ENCODE measurements at places on chromosomes 16 and 17.

DNA sequence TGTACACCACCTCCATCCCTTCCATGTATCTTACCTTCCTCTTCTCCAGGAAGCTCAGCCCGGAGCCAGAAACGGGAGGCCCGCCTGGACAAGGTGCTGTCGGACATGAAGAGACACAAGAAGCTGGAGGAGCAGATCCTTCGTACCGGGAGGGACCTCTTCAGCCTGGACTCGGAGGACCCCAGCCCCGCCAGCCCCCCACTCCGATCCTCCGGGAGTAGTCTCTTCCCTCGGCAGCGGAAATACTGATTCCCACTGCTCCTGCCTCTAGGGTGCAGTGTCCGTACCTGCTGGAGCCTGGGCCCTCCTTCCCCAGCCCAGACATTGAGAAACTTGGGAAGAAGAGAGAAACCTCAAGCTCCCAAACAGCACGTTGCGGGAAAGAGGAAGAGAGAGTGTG, 756 bp upstream of the MVP start:
- DNase-seq, result no peak

DNA sequence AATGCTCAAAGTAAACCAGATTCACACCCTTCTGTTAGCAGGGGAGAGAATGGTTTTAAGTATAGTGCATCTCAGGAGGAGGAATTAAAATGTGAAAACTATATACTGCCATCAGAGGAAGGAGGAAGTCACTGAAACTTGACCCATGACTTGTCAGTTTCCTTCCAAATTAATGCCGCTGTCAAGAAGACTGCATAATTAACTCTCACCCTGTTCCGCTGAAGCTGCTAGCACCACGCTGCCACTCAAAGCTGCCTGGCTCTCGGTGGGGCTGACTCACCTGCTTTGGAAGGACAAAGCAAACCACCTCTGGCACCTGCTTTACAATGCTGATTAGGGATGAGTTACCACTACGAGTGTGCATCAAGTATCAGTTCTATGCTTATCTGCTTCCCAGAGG, 37.8 kb upstream of the ULK2 start:
- no peak for DNase-seq

GRCh38 chr16:31196324-31197088, 6.1 kb downstream of the PYCARD start:
- DNase-seq, result no peak

GRCh38 chr17:58112970-58113631, 29.9 kb downstream of the DYNLL2 start:
- peak; percentile 69 for DNase-seq

GRCh38 chr16:73020409-73020884, 27.5 kb downstream of the ZFHX3 start:
- no peak for DNase-seq

DNA sequence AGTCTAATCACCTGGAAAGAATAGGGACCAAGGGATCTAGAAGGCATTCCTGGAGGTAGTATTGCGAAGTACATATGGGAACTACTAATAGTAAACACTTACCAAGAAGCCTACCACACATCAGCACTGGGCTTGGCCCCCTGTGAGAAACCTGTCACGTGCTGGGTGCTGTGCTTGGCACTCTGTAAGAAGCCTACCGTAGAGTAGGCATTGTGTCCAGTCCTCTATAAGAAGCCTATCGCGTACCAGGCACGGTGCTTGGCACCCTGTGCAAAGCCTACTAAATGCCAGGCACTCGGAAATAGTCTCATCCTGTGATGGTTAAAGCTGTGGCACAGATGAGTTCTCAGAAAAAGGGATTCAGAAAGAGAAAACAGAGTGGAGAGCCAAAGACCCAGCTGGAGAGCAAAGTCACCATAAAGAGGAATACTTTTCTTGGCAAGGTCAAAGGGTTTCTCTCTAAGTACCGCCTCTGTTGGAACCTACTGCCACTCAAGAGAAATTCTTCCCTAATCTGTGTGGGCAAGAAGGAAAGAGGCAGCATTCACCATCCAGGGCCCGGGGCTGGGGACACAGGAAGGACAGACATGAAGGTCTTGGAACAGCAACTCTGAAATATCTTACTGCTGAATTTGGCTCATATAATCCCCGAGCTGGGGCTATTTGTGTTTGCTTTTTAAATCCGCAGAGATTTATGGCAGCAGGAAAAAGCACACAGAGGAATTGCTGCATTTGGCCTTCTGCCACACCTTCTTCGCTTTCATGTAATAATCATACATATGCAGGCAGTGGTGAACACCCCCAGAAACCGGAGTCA, 81.8 kb downstream of the VAT1L start:
- DNase-seq, result no peak

DNA sequence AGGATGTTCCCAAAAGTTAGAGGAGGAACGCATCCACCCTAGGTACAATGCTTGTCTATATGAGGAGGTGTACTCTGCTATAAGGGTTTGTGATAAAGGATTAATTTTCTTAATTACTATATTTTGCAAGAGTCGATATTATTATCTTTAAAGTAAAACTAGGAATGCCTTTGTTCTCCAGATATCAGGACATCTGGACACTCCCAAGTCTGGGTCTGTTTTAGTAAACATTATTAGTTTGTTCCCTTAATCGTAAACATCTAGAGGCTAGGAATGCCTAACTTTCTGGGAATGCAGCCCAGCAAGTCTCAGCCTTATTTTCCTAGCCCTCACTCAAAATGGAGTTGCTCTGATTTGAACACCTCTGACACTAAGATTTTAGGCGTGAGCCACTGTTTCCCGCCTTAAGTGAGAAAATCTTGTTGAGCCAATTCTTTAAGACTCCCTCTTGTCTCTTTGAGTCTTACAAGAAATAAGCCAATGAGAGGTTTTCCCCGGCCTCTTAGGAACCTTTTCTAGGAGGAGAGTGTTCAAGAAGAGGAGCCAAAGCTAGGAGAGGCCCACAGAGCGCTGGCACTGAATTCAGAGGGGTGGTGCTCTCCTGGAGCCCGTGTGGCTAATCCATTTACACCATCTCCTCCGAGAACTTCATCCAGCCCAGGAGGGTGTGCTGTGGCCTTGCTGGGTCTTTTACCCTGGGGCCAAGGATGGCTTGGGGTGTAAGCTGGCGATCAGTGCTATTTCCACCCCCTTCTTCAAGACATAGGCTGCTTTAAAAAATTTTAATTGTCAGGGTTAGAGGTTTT, 40.9 kb downstream of the SMARCE1 start:
- no peak for DNase-seq

DNA sequence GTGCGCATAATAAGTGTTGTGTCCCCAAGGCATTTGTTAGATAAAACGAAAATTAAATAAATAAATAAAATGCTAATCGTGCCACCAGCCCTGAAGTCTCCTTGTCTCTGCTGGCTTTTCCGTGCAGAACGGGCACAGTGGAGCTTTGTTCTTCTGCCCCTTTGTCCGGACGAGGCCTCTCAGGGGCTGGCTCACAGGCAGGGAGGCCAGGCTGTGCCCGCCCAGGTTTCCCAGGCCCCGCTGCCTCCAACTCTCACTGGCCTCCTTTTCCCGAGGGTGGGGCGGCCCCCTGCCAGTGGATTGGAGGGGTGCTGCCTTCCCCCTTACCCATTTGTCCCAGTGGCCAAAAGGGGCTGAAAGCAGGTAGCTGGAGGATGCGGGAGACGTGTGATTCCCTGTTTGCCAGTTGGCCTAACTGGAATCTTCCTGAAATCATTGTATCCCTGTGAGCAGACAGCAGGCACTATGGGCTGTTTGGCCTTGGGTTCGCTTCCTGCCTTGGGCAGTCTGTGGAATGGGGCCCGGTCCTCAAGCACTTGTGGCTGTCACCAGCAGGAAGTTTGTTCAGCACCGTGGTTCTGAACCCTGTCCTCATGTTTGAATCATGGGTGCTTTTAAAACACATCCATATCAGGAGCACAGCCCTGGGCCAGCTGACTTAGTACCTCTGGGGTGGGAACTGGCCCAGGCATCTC, 64.4 kb downstream of the KSR1 start:
- no peak for DNase-seq

GRCh38 chr16:72644911-72645310, 403.0 kb downstream of the ZFHX3 start:
- no peak for DNase-seq

- no peak for DNase-seq
These were observed 1.2 kb downstream of the SCPEP1 start for GRCh38 chr17:56979091-56979480.

GRCh38 chr16:85227946-85228862, 115.9 kb upstream of the CIBAR2 start:
- DNase-seq, result no peak

DNA sequence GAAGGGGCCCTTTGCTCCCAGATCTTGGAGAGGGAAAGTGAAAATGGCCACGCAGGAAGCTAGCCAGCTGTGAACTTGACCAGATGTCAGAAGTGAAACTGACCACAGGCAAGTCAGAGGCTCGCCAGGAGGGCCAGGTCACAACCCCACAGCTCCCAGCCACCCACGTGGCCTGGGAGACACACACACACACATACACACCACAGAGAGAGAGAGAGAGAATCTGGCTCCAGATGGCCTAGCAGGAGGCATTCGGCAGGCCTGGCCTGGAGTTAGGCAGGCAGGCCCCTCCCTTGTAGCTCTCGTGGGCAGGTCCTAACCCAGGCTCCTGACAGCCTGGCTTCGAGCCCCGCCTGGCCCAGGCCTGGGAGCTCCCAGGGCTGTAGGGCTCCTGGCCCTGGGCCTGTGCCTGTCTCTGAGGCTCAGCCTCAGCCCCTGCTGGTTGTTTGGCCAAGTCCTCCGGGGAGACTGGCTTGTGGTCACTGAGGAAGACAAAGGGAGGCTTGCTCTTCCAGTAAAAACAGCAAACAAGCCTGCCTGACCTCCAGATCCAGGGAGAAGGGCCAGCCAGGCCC, 20.2 kb downstream of the NGFR start:
- DNase-seq, result no peak

GRCh38 chr16:28166394-28167208, 45.2 kb downstream of the XPO6 start:
- DNase-seq, result no peak

- no peak for DNase-seq
These were observed 3.3 kb downstream of the GRN start for GRCh38 chr17:44348234-44348987.

DNA sequence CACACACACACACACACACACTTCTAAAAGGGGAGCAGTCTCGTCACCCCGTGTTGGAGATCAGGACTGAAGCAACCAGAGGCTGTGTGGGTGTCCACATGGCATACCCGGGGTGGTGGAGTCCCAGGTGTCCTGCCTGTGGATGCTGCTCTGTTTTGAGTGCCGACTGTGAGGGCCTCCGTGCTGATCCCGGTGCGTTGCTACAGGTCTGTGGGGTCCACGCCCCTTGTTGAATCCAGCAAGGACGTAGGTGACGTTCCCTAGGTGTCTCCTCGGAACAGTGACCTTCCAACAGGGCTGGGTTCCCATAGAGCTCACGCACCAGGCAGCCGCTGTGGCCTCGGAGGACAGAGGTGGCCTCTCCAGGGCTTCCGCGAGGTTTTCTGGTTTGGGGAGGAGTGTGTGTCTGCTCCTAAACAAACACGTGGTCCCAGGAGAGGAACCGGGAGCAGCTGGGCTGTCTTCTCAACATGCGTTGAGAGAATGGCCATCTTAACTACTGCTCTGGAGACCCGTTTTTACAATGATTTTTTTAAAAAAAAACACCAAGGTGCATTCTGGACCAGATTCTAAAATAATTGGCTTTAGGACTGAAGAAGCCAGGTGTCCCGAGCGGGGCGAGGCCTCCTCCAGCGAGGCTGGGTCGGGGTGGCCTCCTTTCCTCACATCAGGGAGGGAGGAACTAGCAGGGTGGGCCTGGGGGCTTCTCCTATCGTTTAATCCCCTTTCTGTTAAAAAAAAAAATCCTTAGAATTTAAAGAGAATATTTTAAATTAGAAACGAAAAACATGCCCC, 100.6 kb upstream of the ZNF750 start:
- DNase-seq, result no peak

DNA sequence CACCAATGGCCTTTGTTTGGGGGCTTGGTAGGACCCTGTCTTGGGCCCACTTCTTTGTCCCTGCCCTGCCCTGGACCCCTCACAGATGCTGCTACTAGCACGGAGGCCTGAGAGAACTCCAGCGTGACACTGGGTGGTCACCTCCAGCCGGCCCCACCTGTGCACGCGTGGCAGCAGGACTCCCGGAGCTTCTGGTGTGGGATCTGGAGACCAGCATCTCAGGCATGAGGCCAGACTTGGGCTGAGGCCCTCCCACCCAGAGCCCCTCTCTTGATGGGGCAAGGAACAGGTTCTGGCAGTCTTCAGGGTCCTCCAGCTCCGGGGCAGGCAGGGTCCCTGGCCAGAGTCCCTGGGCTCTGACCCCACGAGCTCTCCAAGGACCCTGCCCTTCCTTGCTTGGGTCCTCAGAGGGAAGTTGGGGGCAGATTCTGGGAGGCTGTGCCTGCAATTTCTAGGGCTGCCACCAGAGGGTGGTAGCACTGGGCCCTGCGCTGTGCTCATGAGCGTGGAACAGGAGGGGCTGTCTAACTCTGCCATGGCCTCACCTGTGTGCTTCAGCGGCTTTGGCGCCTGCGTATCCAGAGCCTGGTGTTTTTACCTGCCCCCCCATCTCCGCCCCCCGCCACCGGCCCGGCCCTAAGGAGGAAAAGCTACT, 3.1 kb upstream of the BAIAP3 start:
- DNase-seq, result no peak

- DNase-seq, result peak; percentile 70
These were observed 101.1 kb downstream of the XYLT1 start for GRCh38 chr16:17369421-17370222.

DNA sequence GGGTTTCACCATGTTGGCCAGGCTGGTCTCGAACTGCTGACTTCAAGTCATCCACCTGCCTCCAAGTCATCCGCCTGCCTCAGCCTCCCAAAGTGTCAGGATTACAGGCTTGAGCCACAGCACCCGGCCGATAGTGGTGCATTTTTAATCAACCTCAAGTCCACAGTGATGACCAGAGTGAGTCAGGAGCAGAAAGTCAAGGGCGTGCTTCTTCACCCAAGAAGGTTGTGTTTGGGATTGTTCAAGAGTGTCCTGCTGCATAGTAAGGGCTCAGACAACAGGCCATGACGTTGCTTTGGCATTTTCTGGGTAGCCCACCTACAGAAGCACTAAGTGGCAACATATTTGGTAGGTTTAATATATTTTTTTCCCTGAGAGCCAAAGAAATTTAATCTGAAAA, 108.3 kb upstream of the FAM20A start:
- DNase-seq, result no peak

GRCh38 chr17:65029605-65030336, 26.8 kb downstream of the GNA13 start:
- no peak for DNase-seq

- no peak for DNase-seq
These were observed 1.5 kb upstream of the NHERF1 start for GRCh38 chr17:74746922-74747321.

- DNase-seq, result no peak
These were observed 138.5 kb upstream of the CDH5 start for GRCh38 chr16:66227766-66228530.

Measured in activated T-helper 1 cell treated with Interleukin-2 at 50 U/mL for 16 hours (primary cell).